ENCODE measurements at places on chromosomes 12 and 14. TPM values are rescaled to one million over a fixed set of nuclear protein-coding genes. Genes with fewer than 3 reads are reported as not detected.
A peak's percentile ranks its signal among the peaks of the same experiment; 100 is the strongest.

DNA sequence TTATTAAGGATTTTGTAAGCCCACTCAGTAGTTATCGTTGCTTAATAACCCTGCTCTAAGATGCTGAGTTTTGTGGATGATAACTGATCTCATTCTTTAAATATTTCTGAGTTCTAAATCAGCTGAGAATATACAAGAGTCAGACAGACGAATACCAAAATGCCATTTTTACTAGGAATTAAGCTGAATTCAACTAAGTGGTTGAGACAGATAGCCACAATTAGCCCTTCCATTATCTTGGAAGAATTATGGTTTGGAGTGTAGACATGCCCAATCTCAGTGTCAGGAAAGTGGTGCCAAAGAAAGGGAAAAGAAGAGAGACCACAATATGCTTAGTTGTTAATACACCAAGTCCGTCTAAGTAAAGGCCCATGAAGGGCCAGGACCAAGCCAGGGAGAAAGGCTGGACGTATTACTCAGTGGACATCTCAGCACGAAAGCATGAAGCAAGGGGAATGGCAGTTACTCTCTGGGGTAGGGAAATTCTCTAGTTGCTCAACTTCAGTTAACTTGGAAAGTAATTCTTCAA, 58.6 kb downstream of the KCNA5 start:
- DNase-seq = no peak

- no peak for DNase-seq
These were observed 154.3 kb downstream of the CEP83 start for GRCh38 chr12:94305130-94305957.

DNA sequence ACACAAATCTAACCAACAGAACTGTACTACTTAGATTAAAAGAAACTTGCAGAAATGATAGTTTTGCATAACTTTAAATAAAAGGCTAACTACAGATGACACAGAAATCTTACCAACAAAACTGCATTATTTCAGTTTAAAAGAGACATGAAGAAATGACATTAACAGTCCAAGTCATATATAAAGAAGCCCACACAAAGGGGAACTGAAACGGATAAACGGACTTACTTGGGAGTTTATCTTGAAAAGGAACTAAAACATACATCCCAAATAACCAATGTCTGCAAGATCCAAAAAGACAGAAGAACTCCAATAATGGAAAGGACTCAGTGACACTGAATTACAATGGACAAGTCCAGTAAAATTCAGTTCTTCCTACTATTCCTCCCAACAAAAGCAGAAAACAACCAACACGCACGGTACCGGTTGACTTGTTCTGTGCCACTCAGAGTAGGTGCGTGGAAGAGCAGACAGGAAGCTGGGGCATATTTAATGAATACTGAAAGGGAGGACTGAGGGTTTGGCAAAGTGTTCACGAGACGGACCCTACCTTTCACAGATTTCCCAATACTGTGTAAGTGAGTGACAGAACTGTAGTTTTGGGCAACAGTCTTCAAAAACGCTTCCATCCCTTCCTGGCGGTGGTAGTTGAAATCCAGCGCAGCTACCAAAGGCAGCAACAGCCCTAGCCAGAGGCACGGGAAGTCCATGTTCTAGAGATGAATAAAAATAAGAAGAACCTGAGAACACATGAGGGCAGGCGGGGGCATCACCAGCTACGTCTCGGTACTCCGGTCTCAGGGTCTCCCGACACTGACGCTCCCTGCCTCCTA, 627 bp downstream of the CPM start:
- no peak for DNase-seq

DNA sequence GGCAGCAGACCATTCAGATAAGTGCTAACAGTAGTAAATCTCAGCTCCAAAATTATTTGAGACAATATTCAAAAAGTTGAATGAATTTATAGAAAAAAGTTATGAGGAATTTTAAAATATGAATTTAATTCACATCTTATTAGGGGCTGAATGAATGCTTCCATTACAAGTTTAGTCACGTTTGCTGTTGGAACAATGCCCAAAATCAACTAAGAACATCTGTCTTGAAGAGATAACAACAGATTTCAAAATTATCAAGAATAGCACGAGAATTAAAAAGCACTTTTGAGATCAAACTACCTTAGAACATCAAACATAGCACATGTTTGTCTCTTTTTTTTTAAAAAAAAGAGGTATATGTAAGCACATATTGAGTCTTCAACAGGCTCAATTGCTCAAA, 115.4 kb upstream of the PPFIA2 start:
- no peak for DNase-seq

DNA sequence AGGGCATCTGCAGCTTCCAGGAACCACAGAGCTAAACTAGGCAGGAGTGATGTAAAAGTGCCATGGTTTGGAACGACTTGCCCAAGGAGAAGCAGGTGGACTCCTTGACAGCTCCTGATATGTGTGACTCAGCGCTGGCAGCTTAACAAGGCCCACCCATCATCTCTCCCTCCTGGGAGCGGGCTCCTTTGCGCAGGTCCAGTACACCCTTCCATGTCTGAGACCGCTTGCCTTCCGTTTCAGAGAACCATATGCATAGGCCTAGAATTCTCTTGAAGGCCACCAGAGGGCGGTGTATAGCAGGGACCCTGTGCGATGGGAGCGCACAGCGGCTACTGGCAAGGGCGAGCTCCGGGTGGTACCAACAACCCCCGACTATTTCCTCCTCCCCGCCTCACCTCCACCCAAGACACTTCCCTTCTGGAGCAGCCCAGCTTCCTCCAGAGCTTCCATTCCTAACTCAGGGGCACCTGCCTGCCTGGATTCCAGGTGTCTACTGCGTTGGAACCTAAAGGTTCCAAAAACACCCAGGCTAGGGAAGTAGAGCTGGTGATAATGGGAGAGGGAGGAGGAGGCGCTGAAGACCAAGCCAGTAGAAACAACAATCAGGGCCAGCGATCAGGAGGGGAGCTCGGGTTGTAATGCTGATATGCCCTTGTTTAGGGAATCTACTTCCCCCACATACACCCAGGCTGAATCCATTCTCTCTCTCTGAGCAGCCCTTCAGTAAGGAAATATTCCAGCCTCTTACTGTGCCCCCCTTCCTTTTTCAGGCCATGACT, 6.3 kb downstream of the DHH start:
- peak; percentile 78 for DNase-seq

DNA sequence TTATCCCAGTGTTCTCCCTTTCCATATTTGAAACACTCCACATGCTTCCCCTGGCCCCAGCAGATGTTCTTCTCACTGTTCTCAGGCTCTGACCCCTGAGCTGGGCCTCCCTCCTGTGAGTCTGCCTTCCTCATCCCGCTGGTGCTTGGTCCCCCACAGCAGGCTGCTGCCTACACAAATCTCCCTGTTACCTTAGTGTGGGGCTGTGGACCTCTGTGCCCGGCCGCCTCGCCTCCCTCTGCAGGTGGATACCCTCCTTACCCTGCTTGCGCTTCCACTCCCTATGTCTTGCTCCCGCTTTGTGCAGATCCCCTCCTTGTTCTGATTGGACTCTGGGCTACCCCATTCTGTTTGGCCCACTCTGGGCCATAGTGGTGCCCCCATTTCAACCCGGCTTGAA, 6.9 kb downstream of the DERA start:
- DNase-seq = no peak

GRCh38 chr14:33790996-33791395, 159.9 kb downstream of the EGLN3 start:
- DNase-seq = no peak

- peak; percentile 49 for DNase-seq
These were observed 670 bp upstream of the BEGAIN start for GRCh38 chr14:100587763-100588411.

DNA sequence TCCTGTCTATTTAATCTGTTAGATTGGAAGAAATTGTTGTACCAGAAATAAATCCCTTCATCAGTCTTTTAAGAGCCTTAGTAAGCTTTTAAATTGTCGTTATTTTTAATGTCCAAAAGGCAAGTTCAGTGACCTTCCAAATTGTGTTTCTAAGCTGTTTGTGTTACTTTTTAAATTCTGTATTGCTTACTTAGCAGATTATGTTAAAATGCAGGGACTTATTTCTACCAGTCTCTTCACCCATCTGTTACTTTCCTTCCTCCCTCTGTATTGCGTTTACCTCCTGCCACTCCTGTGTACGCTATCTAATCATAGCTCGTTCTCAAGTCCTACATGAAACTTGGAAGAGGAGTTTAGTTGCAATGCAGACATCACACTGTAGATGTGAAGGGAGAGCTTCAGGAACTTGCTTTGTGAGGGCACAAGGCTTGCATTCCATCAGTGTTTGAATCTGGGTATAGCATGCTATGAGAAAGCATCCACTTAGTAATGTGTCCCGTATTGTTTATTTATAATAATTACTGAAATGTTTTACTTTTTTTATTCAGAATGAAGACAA, 406.5 kb upstream of the RGS6 start:
- no peak for DNase-seq

- DNase-seq = no peak
These were observed 113.8 kb downstream of the BCL11B start for GRCh38 chr14:99158150-99158549.

GRCh38 chr12:21573733-21574358, 30.8 kb downstream of the GYS2 start:
- no peak for DNase-seq

DNA sequence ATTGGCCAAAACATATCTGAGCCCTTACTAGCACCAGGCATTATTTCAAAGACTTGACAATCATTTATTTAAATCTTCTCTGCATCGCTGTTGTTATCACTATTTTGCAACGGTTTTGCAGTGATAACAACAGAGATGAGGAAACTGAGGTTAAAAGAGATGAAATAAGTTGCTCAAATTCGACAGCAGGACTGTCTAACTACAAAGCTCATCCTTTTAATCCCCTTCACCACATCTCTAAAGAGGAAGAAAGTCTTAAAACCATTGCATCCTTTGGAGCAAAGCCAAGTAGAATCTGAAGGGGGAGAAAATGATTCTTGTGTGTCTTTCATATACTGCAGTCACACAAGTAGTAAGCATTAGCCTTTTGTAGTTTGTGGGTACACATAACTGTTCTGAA, 14.8 kb upstream of the ETNK1 start:
- DNase-seq = no peak

GRCh38 chr12:52518574-52519386, 1.4 kb downstream of the KRT5 start:
- no peak for DNase-seq

The KRT7 gene
- total RNA-seq = not detected

The LRRC10 gene
- 39.2 TPM for total RNA-seq

The MYF5 gene
- not detected for total RNA-seq

The LRFN5 gene
- total RNA-seq = 0.81 TPM

The FOXA1 gene
- total RNA-seq = not detected

The CPNE6 gene
- not detected for total RNA-seq

Measured in Right ventricle myocardium inferior (tissue), 1 donor.